ENCODE measurements at places on chromosomes 2 and 18.

DNA sequence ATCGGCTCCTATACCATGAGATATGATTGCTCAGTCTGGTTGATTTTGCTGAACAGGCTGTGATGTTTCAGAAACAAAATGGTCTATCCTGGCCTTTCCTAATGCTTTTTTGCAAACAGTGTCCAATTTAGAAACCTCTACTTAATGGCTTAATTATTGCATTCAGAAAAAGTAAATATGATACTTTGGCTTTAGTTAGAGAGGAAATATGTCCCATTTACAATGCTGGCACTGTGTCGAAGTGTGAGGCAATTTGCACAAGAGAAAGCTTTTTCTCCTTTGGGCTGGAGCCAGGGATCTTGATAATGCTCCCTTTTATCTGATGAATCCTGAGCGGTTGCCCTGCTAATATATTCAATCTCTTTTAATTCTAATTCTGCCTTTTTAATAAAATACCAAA lies 418.9 kb downstream of the EPHA4 start:
- DNase-seq = no peak

- peak; percentile 34 for DNase-seq
Observed at GRCh38 chr2:121297217-121297830, 12.3 kb upstream of the TFCP2L1 start.

DNA sequence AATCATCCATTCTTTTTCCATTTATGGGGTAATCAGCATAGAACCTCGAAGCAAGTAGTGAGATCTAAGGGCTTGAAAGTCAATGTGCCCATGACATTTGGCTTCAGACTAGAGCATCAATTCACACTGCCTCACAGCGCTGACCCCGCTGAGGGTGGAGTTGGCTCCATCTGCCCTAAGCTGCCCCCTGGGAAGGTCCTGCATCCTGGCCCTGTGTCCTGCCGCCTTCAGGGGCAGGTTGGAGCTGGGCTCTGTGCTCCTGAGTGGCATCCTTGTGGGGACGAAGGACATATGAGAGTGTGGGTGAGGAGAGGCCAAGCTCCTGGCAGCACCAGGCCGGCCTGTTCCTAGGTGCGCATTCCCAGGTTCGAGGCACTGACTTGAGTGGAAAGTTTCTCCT lies 249.4 kb downstream of the FHOD3 start:
- no peak for DNase-seq

GRCh38 chr18:44958455-44958854 lies 277.8 kb downstream of the SETBP1 start:
- no peak for DNase-seq

DNA sequence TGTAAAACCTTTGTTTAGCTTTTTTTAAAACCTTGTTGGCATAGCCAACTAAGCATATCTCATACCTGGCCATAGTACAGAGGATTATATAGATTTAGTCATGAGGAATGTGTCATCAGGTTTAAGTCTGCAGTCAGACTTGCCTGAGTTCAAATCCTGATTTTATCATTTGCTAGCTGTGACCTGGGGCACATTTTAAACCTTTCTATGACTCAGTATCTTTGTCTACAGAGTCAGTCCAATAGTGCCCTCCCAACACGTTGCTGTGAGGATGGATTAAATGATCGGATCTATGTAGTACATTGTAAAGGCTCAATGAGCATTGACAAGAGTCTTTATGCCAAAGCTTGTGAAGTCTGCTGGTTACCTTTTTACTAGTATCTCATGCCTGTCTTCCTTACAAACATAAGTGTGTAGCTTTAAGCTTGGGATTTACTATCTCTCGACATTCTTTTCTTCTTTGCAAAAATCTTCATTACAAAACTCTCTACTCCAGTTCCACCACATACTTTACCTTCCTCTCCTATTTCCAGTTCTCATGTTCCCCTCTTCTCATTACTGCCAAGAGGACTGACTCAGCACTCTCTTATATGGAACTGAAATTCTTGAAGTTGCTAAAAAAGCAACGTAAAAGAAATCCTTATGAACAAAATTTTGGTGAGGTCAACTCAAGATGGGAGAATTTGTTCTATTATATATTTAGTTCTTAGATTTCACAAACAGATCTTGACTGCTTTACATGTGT lies 68.1 kb upstream of the RBMS1 start:
- DNase-seq = no peak

DNA sequence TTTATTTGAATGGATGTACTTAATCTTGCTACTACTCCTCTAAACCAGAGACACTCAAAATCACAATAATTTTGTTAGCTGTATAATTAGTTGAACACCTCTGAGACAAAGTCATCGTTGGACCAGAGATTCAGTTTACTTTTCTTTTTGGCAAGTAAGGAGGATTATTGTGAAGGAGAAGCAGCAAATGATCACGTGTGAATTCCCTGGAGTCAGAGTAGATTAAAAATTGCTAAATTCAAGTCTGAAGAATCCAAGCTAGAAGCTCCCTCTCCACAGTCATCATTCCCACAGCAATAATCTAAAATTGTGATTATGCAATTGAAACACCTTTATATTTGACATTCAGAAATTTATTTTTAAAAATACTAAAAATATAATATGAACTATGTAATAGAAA lies 484.4 kb downstream of the CMPK2 start:
- DNase-seq = no peak

DNA sequence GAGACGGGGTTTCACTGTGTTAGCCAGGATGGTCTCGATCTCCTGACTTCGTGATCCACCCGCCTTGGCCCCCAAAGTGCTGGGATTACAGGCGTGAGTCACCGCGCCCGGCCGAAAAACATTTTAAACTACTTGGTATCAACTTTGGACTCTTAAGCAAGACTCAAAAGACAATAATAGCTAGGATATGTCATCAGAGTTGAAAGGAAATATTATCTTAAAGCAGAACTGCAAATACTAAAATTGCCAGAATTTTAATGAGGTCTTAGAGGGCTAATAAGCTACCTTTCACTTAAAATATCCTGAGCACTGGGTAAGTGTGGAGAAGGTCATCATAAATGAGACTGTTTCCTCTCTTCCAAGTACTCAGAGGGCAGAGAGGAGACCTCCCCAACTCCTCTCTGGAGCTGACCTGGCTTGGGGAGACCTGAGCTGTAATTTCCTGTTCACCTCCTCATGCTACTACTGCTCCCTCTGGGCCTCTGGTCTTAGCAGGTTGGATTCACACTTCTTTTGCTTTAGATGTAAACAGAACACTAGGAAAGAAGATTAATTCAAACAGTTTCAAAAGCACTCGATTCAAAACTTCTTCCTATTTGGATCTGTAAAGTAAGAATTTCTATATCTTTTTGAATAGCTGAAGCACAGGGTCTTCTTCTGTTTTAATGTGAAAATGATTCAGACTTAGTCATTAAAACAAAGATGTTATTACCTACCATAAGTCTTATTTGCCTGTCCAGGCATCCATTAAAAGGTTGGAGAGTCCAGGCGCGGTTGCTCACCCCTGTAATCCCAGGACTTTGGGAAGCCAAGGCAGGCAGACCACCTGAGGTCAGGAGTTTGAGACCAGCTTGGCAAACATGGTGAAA lies 16.5 kb downstream of the CNRIP1 start:
- no peak for DNase-seq

DNA sequence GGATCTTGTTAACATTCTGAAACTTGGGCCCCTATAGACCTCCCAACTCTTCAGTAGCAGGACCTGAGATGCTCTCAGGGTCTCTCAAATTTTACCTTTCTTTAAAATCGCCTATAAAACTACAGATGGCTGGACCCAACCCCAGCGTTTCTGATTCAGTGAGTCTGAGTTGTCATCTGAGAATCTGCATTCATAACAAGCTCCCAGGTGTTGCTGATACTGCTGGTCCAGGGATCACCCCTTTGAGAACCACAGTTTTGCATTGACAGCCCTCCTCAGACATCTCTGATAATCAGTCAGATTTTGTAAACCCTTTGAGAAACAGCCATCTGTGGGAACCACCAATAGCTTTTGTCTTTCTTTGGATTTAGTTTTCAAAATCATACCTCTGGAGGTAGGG lies 315.8 kb downstream of the CYRIA start:
- DNase-seq = no peak

DNA sequence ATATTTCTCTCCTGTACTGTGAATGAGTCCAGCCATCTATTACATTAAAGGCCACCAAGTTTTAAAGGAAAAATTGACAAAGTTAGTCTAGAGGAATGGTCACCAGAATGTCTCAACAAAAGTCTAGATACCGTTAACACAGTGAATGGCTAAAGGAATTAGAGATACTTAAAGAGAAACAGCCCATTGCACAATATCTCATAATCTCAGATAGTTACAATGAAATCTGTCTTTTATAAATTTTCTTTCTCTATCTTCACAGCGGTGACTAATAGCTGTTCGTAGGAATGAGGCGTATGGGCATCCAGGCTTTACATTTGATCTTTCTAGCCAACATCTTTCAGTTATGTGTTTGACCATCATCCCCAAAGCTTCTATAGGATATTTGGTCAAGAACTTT lies 30.6 kb downstream of the R3HDM1 start:
- no peak for DNase-seq

DNA sequence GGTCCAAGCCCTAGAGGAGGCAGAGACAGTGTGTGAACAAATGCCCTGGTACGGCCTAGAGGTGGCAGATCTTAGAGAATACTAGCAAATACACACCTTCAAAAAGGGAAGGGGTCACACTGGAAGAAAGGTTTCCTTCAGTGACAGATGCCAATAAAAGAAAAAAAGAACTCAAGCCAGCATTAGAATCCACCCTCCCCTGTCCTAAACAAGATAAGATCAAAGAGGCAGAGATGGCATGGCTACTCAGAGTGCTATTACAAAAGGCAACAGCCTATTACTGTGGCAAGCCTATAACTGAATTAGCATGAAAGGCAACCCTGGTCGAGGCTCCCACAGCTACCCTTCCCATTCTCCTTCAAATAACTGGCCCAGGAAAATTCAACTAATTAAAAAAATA lies 69.6 kb downstream of the SMC6 start:
- DNase-seq = no peak

GRCh38 chr2:44424211-44424610 lies 62.5 kb downstream of the CAMKMT start:
- DNase-seq = no peak

- DNase-seq = no peak
Observed at GRCh38 chr2:203533676-203534591, 1.2 kb downstream of the RAPH1 start.

GRCh38 chr2:116952254-116952653 lies 862.2 kb upstream of the DDX18 start:
- DNase-seq = no peak

- no peak for DNase-seq
Observed at GRCh38 chr2:172693037-172693436, 42.6 kb upstream of the RAPGEF4 start.

- no peak for DNase-seq
Observed at GRCh38 chr2:178327516-178327915, 123.5 kb downstream of the PRKRA start.

GRCh38 chr2:133682347-133682746 lies 114.1 kb upstream of the NCKAP5 start:
- DNase-seq = no peak

- peak; percentile 68 for DNase-seq
Observed at GRCh38 chr2:229798446-229799155, 84.2 kb upstream of the DNER start.

DNA sequence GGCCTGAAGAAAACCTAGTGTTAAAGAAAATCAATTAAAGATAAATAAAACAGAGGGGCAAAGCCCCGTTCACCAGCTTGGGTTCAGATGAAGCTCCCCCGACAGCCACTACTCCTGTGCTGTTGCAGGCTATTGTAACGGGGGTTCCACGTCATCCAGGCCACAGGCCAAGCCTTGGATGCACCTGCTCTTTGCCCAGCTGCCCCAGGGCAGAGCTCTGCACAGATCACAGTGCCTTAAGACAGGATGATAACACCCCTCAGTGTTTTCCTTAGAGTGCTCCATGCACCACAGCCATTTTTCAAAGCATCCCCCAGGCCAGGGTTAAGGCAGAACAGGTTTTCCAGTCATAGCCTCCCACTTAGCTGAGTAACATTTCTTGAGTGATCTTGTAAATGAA lies 32.0 kb downstream of the FASTKD2 start:
- no peak for DNase-seq

GRCh38 chr2:103235283-103235682 lies 473.5 kb downstream of the TMEM182 start:
- DNase-seq = no peak

DNA sequence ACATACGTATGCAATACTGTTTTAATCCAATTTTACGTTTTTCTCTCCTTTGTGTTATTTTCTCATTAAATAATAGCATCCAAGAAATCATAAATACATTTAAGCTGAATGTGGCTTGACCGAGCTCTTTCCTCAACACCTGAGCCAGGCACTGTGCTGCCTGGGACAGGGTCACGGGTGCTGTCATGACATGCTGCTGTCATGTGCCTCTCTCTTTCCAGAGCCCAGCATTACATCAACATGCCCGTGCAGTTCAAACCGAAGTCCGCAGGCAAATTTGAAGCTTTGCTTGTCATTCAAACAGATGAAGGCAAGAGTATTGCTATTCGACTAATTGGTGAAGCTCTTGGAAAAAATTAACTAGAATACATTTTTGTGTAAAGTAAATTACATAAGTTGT lies 94.1 kb upstream of the LDLRAD4 start:
- DNase-seq = no peak

DNA sequence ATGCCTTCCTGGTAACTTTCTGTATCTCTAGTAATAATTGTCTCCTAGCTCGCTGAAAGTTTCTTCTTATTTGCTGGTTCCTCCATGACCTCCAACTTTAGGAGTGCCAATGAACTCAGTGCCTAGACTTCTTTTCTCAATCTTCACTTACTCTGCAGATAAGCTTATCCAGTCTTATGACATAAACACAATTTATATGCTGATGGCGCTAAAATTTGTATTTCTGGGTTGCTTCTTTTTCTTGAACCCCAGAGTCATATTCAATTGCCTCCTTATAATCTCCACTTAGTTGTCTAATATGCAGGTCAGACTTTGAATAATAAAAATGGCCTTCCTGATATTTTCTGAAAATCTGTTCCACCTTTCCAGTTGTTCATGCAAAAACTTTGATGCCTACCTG lies 182.5 kb downstream of the FSHR start:
- no peak for DNase-seq

DNA sequence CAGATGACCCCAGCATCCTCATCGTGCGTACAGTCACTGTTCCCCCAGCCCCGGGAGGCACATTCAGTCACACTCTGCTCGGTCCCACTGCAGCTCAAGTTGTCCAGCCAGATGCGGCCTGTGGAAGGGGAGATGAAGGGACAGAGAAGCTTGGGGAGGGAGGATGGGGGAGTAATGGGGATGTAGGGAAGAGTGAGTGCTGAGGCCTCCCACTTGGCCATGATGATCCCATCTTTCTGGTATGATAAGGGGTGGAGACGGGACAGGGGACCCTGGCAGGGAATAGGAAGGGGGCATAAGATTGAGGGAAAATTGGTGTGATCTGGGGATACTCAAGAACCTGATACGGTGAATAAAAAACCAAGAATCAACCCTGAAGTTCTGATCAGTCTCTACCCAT lies 3.5 kb downstream of the LOXL3 start:
- DNase-seq = no peak

- DNase-seq = no peak
Observed at GRCh38 chr2:135586148-135586547, 54.9 kb downstream of the R3HDM1 start.

DNA sequence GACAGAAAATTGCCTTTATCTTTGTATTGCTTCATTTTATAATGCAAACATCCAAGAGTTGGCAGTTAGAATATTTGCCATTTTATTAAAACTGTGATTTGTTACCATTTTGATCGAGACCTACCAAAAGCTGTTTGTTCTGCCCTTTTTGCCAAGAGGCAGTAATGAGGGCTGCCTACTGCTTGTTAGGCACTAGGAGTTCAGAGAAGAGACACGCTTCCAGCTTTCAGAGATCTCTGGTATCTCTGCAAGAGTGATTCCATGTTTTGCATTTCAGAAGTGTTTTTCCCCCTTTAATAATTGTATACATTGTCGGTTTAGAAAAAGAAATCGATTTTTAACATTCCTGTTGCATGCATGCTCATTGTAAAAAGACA lies 628 bp downstream of the MRPL30 start:
- no peak for DNase-seq

Measured in right lobe of liver (tissue), 6 donors.